ENCODE measurements at places on chromosomes 7 and 10.

DNA sequence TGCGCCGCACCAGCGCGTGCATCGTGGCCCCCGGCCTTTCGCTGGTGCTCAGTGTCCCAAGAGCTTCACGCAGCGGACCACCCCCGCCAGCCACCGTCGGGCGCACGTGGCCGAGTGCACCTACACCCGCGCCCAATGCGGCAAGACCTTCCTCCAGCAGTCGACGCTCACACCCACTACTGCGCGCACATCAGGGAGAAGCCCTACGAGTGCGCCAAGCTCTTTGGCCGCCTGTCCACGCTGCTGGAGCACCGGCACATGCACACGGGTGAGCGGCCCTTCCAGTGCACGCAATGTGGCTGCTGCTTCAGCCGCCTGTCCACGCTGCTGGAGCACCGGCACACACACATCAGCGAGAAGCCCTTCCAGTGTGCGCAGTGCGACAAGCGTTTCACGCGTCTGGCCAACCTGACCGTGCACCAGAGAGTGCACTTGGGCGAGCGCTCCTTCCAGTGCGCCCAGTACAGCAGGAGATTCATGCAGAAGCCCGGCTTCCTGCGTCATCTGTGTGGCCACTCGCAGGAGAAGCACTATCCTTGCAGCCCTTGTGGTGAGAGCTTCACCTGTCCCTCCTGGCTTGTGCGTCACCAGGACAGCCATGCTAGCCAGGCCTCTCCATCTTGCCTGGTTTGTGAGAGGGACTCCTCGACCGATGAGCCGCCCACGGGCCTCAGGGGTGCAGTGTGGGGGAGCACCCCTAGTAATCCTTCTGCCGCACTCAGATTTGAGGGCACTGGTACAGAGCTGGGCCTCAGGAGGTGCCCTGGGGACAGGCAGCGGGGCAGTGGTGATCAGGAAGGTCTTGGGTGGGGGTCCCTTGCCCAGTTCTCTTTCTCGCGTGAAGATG is 32.9 kb downstream of the ZNF783 start:
- no peak for DNase-seq

- no peak for DNase-seq
Measured at GRCh38 chr7:27189295-27189996, 4.4 kb upstream of the HOXA11 start.

- DNase-seq: no peak
Measured at GRCh38 chr10:86102451-86102850, 264.1 kb downstream of the GRID1 start.

GRCh38 chr10:104441329-104442000 is 87.8 kb downstream of the CFAP58 start:
- DNase-seq: no peak

GRCh38 chr10:119378737-119379067 is 163.8 kb downstream of the RGS10 start:
- DNase-seq: no peak

DNA sequence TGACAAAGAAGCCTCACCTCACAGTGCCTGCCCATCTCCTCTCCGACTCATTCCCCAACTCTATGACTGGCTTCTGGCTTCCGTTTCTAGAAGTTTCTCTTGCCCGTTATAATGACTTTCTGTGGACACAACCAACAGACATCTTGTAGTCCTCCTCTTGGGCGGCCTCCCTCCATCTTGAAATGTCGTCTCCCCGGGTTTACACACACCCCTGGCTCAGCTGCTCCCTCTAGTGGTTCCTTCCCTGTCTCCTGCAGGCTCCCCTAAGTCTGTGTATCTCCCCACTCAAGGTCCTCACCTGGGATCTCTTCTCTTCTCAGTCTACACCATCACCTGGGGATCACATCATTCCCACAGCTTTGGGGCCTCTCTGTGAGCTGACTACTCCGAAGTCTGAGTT is 123.4 kb upstream of the NEBL start:
- DNase-seq: no peak

- no peak for DNase-seq
Measured at GRCh38 chr7:80600046-80600445, 38.4 kb upstream of the CD36 start.

DNA sequence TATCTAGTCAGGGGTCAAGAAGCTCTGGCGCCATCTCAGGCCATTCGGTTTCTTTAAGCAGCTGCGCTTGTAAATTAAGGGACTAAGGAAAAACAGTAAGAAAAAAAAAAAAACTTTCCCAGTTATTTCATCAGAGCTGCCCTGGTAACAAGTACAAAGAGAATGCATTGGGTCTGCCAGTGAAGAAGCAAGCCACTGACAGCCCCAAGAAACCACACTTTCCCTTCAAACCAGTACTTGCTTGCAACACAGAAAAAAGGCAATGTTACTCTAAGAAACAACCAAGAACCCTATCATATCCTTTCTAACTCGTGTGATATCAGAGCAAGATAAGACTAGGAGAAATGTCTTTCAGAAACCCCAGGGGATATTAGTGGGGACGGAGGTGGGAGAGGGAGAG is 40.6 kb upstream of the AOAH start:
- DNase-seq: no peak

GRCh38 chr7:102434039-102434486 is 688 bp downstream of the ORAI2 start:
- no peak for DNase-seq

DNA sequence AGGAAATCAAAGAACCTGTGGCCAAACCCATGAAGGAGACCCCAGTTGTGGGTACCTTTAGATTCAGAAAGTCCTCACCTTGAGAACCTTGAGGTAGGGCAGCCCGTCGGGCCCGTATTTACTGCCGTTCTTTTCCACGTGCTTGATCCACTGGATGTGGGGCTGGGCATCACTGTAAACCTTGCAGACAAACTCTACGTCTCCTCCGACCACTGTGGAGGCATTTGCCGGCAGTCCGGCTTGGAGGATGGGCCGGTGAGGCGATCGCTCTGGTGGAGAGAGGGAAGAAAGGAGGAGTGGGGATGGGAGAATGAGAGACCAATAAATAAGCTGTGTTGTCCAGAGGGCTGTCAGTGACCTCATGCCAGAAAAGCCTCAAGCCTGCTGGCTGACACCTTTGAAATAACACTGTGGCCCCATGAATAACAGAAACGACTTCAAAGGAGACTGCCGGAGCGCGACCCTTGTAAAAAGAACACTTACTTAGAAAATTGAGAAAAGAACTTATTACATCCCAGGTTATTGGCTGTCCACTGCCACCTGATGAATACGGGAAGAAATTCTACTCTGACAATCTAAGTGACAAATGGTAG is 78.2 kb downstream of the FGFR2 start:
- DNase-seq: no peak

GRCh38 chr10:13347043-13347499 is 1.0 kb downstream of the SEPHS1 start:
- no peak for DNase-seq

- DNase-seq: no peak
Measured at GRCh38 chr7:42192851-42193461, 44.1 kb downstream of the GLI3 start.

DNA sequence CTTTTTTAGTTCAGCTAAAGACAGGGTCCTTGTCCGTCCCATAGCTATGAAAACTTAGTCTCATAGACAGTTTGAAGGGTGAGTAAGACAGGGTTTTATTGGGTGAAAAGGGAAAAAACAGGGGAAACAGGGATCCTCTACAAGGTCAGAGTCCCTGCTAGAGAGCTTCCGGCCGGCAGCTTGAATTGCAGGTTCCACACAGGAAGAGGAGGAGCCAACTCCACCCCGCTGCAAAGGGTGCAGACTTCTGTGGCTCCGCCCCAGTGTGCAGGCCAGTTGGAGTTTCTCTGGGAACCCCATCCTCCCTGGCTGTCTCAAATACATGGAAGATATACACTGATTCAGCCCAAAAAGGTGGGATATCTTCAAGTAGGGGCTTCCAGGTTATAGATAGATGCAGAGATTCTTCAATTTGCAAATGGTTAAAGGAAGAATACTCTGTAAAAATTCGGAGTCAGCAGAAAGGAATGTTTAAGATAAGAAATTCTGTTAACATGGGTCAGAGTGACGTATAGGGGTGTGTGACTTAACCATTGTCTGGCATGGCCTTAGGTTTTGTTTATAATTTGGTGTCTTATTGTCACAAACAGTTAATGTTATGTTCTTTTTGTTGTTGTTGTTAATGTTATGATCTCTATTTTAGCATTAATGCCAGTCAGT is 34.6 kb upstream of the HECW1 start:
- no peak for DNase-seq

DNA sequence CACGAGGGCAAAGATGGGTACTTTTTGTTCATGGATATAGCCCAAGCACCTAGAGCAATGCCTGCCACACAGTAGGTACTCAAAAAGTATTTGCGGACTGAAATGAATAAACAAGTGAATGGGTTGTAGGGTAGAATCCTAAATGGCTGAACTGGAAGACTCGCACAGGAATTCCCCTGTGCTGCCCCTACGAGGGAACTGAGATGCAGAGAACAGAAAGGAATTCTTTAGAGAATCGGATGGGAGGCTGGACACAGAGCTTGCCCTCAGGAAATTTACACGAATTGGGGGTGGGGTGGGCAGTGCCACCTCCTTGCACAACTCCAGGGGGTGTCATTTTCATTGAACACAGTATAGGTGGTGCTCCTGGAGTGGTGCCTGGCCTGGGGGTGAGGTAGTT is 35.2 kb upstream of the SRGN start:
- DNase-seq: no peak

- DNase-seq: no peak
Measured at GRCh38 chr7:107152011-107152410, 16.8 kb upstream of the HBP1 start.

DNA sequence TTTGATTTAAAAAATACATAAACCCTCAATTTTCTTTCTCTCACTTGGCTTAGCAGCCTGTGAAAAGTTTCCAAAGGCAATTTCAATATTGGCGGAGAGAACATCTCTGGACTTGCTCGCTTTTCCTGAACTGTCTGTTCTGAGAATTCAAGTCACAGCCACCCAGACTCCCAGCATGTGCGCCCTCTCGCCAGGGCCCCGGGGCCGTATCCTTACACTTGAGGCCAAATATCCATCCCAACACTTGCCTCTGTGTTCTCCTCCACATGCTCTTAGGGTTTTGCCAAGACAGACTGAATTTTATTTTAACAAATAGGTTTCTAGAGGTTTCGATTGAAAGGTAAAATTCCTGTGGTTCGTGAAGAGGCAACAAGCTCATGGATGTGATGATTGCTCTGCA is 111.5 kb upstream of the GPR26 start:
- DNase-seq: no peak

DNA sequence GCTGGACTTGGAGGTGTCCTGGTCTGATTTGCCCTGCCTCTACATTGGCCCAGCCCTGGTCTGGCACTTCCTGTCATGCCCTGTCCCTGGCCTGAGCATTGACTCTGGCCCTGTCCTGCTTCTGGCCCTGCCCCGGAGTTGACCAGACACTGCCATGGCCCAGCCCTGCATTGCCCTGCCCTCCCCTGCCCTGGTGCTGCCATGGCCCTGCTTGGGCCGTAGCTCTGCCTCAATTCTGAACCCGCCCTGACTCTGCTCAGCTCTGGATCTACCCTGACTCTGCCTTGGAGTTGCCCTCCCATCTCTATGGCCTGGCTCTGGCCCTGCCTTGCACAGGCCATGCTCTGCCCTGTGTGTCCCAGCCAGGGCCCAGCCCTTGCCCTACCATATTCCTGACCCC is 647.1 kb downstream of the ZNF37A start:
- no peak for DNase-seq

DNA sequence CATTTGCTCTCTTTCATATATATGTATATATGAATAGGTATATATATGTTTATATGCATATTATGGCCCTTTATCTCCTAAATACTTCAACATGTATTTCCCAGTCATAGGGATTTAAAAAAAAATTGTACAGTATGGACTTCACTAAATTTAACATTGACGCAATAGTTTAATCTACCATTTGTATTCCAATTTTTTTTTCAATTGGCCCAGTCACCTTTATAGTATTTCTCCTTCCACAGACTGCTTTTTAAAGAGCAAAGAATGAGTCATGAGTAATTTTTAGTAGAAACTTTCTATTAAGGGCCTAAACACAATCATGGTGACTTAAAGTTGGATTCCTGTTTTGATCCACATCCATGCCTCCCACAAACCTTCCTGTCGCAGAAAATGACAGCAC is 20.5 kb downstream of the CCSER2 start:
- no peak for DNase-seq

DNA sequence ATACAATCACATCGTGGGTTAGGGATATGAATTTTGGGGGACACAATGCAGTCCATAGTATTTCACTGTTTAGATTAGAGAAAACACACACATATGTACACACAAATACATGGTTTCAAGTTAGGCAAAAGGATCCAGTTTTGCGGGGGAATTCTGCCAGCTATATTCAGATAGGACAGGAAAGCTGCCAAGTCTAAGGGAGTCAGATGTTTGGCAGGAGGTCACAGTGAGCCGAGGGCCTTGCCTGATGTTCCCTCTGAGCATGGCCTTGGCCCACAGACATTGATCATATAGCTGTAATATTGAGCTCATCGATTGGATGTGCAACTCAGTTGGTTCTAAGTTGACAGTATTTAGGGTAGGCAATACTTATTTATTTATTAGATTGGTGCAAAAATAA is 122.8 kb downstream of the ADRA2A start:
- DNase-seq: no peak

- DNase-seq: no peak
Measured at GRCh38 chr10:119238577-119238976, 31.2 kb downstream of the GRK5 start.

GRCh38 chr10:106502641-106503040 is 661.9 kb downstream of the SORCS1 start:
- DNase-seq: no peak

DNA sequence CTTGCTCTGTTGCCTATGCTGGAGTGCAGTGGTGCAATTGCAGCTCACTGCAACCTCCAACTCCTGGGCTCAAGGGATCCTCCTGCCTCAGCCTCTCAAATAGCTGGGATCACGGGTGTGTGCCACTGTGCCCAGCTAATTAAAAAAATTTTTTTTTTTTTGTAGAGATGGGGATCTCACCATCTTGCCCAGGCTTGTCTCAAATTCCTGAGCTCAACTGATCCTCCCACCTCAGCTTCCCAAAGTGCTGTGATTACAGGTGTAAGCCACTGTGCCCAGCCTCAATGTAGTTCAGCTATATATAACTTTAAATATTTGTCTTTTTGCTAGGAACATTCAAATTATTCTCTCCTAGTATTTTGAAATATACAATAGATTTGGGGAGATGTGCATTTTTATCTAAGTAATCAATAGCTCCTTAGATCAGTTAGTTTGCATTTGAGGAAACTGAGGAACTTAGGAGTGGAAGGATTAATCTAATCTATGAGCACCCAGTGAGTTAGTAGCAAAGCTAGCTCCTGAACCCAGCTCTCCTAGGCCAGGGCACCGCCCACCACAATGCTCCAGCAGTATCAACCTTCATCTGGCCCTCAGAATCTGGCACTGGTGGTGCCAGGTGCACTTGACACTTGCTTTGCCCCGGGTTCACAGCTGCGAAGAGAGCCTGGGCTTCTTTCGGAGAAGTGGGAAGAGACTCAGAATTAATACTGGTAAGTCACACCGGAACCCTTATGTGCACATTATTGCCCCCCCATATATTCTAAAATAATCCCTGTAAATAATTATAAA is 5.9 kb upstream of the LRMDA start:
- DNase-seq: no peak

DNA sequence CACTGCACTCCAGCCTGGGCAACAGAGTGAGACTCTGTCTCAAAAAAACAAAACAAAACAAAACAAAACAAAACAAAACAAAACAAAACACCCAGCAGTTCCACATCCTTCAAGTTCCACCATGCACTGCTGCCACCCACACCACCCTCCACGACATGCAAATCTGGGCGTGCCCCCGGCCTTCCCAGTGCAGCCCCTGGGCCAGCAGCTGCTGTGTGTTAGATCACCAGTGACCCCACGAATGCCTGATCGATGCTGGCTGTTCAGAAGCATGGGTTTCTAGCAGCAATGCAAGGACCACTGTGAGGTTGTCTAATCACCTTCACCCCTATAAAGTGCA is 36.3 kb downstream of the ELFN1 start:
- DNase-seq: no peak

GRCh38 chr7:94618126-94618525 is 37.8 kb downstream of the SGCE start:
- no peak for DNase-seq

All from CD4-positive, alpha-beta T cell treated with Interleukin-2 at 100 ng/mL for 4 hours (primary cell).